ENCODE measurements at places on chromosomes 13 and 19.

- no peak for DNase-seq
Observed at GRCh38 chr13:78576261-78576660, 27.1 kb downstream of the POU4F1 start.

- no peak for DNase-seq
Observed at GRCh38 chr19:44587963-44588770, 25.2 kb upstream of the IGSF23 start.

DNA sequence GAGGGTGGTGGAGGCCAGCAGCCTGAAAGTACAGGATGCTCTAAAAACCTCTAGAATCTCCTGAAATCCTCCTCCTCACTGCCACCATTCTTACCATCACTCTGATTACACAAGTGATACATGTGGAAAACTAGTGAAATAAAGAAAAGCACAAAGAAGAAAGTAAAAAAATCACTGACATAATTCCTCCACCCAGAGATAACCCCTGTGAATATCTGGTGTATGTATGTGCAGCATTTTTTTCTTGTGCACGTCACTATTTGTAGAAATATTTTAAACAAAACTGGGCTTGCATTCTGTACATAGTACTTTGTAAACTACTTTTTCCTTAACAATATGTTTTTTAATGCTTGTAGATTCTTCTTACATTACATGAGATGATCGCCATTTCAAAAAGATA lies 73.2 kb downstream of the CDADC1 start:
- no peak for DNase-seq

DNA sequence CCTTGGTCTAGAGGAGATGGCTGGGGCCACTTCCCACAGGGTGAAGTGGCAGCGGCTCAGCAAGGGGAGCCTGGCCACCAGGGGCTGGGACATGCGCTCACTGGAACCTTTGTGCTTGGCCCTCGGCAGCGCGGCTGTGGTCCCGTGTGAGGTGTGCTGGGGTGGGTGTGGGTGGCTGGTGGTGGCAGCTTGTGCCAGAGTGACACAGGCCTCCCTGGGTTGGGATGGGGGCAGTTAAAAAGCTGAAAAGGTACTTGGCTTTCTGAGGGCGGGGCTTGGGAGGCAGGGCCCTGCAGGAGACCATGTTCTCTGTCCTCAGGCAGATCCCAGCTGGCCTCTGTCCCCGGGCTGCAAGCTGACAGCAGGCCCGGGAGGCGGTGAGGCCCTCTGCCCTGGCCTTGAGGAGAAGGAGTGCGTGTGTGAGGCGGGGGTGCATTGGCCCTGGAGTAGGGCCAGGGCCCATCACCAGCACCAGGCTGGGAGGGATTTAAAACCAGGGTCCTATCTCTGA lies 17.3 kb downstream of the MPND start:
- no peak for DNase-seq

DNA sequence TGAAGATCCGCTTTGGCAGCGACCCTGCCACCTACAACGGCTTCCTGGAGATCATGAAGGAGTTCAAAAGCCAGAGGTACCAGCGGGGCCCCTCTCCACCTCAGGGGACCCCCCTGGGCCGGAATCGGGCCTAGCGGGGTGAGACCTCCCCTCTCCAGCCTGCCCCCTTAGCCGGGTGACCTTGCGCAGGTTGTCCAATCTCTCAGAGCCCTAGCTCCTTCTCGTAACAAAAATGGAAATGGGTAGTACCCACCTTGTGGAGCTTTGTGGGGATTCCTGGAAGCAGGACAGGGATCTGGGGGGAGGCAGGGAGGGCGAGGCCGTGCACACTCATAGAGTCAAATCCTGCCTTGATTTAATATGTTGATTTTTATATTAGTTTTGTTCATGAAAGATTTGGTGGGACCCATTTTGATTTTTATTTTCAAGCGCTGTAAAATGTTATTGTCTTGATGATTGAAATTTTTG lies 658 bp downstream of the SIN3B start:
- no peak for DNase-seq

GRCh38 chr13:91955546-91956355 lies 557.3 kb downstream of the GPC5 start:
- peak; percentile 58 for DNase-seq

Data from neural progenitor cell (in vitro differentiated cells).